Amniotic stem cell (primary cell): ENCODE measurements at places on chromosomes 16 and 17.
A peak's percentile ranks its signal among the peaks of the same experiment; 100 is the strongest.

- DNase-seq, result no peak
Observed at GRCh38 chr16:55526441-55526840, 17.6 kb downstream of the LPCAT2 start.

- peak; percentile 58 for DNase-seq
Observed at GRCh38 chr16:67406111-67406971, 9.9 kb downstream of the ZDHHC1 start.

- no peak for DNase-seq
Observed at GRCh38 chr16:54564841-54565240, 278.3 kb upstream of the IRX3 start.

GRCh38 chr16:65524997-65525396, 403.1 kb upstream of the CDH11 start:
- peak; percentile 16 for DNase-seq

GRCh38 chr17:38568845-38569510, 36.8 kb downstream of the SRCIN1 start:
- no peak for DNase-seq

- DNase-seq, result no peak
Observed at GRCh38 chr17:42553866-42554249, 1.1 kb downstream of the HSD17B1 start.

DNA sequence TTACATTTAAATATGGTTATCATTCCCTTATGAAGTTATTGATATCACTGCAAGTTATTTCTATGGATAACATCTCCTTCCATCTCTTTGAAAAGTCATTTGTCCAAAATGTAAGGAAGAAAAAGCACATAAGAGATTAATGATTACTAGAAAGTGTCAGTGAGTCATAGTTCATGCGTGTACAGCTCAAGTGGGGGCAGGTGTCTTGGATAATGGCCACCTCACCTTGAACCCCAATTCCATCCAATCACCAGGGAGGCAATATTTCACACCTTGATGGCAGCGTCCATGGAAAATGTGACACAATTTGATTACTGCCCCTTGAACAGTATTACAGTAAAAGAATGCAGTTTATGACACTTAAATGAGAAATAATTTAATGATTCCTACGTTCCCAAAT, 358.3 kb upstream of the SOX9 start:
- DNase-seq, result no peak

GRCh38 chr17:56680676-56681075, 87.2 kb downstream of the NOG start:
- DNase-seq, result no peak
